Hematopoietic multipotent progenitor cell treated with erythropoietin and hydrocortisone succinate and interleukin-3 and kit ligand, for 6 days (in vitro differentiated cells): ENCODE measurements at places on chromosomes 5 and 9.

- no peak for DNase-seq
These were observed 196.7 kb downstream of the RGS3 start for GRCh38 chr9:113660196-113660595.

DNA sequence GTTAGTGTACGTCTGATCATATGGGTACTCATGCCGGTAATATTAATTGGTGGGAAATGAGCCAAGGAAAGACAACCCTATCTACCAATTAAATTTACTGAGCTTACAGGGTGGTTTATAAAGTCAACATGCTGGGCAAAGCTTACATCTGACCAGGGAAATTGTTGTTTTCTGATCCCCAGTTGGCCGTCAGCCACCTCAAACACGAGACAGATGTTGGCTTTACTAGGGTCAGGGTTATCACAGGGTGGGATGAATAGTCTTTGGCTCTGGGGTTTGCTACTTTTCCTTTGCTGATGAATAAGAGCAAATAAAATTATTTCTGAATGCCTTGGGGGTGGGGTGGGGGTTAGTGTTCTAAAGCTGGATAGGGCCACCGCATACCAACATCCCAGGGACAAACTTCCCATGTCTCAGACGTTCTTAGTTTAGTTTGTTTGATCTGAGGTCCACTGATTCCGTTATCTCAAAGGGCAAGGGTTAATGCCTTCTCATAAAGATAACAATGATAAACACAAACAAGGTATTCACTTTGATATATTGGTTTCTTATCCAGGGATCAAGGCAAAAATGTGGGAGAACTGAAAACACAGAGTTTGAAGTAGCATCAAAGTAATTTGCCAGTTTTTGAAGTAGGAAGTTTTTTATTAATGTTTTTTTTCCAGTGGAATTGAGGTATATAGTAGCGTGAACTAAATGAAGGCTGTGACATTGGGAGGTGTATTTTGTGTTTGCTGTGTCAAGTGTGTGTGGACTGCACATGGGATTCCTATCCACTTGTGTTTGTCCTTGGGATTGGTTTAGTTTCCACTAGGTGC is 109.1 kb upstream of the RPS23 start:
- DNase-seq: no peak

DNA sequence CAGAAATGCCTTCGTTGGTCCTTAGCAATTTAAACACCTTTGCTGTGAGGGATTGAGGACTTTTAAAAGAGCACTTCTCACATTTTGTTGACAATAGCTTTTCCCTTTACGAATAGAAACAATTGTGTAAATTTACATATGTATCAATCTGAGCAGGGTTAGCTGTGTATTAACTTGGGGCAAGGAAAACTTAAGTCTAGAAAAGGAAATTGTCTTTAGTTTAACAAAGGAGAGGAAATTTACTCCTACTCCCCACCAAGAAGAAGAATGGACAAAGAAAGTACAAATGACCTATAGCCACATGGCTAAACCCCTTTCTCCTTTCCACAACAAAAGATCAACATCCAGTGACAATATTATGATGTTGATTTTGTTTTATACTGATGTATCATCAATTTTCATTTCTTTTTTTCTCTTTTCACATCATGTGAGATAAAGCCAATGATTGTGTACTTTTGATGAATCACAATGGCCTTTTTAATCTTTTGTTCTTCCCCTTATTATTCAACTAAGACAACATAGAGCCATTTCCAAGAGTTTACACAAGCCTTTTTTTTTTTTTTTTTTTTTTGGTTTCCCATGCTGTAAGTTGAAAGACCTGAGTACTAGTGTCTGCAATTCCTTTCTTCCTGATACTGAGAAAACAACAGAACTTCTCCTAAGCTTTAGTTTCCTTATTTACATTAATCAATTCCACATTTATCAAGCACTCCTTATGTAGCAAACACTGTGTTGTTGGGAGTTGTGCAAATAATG is 19.0 kb downstream of the FOXB2 start:
- DNase-seq: no peak

DNA sequence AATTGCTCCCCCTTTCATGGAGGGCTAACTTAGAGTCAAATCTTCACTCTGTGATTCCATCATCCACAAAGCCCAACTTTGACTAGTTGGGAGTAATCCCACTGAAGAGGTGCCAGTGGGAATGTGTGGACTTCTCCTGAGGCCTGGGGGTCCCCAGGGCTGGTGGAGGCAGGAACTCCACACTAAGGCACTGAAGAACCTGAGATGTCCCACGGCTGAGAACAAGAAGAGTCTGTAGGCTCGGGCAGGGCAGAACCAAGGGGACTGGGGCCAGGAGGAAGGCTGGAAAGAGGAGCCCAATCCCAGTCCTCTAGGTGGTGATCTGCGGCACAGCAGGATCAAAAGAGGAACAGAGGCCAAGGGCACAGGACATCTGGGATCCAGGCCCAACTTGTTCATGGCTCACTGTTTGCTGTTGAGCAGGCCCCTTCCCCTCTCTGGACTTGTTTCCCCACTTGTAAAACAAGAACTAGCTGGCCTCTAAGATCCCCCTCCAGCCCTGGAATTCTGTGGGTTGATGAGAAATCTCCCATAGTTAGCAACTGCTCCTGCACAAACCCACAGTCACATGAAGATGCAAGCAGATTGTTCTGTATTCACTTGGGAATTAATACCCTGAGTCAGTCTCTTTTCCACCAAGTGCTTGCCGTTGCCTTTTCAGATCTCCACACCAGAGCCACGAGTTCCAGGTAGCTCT is 32.7 kb upstream of the ALDH1B1 start:
- DNase-seq: no peak

DNA sequence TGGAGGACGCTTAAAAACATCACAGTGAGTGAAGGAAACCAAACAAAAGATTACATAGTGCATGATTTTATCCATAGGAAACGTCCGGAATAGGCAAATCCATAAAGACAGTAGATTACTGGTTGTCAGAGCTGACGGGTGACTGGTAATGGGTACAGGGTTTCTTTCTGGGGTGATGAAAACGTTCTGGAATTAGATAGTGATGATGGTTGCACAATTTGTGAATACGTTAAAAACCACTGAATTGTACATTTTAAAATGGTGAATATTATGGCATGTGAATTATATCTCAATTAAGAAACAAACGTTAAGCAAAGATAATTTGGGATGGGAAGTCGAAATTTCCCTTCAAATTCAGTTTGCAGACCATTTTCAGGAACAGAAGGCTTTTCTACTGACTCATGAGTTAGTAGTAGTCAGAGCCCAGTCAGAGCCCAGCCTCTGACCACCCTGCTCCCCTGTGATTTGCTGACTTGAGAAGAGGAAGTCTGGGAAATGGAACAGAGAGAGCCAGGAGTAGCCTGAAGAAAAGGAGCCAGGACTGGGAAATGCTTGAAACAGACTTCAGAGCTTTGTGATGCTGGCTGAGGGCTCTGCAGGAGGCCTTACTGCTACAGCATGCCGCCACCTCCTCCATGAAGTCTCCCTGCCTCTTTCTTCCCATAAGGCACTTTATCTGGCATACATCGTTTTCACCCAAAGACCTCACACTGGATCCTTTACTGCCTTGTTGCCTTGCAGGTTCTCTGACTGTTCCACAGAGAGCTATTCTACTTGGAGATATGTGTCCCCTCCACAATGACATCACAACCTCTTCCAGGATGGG is 46.4 kb upstream of the CTNNA1 start:
- no peak for DNase-seq
